ENCODE measurements at places on chromosomes 1 and 21. TPM values are rescaled to one million over a fixed set of nuclear protein-coding genes. Genes with fewer than 3 reads are reported as not detected.

The ERRFI1 gene
- 13.9 TPM for total RNA-seq

The CXADR gene
- total RNA-seq, result 3.1 TPM

The DIO1 gene
- not detected for total RNA-seq

The LENEP gene
- total RNA-seq, result not detected

The ECM1 gene
- total RNA-seq, result 2.1 TPM

The EXTL1 gene
- total RNA-seq, result not detected

The NBPF8 gene
- 3.6 TPM for total RNA-seq

The ESPN gene
- 0.67 TPM for total RNA-seq

The KRTAP11-1 gene
- total RNA-seq, result not detected

The AKNAD1 gene
- total RNA-seq, result not detected

The RUSC1 gene
- total RNA-seq, result 39.0 TPM

The ZNF362 gene
- 14.6 TPM for total RNA-seq

The C4BPB gene
- not detected for total RNA-seq

The PAPPA2 gene
- 0.05 TPM for total RNA-seq

The CLCA1 gene
- not detected for total RNA-seq

The PFKFB2 gene
- 1.8 TPM for total RNA-seq

The DNAJC8 gene
- total RNA-seq, result 82.1 TPM

The AADACL4 gene
- not detected for total RNA-seq

The TTLL7 gene
- 3.9 TPM for total RNA-seq

The AP4B1 gene
- 17.0 TPM for total RNA-seq

The OR2T2 gene
- total RNA-seq, result not detected

The B4GALT2 gene
- 105 TPM for total RNA-seq

The CASZ1 gene
- 3.6 TPM for total RNA-seq

The VWA5B1 gene
- total RNA-seq, result not detected

The LCE2B gene
- total RNA-seq, result not detected

The ITPKB gene
- total RNA-seq, result 19.1 TPM

The PTTG1IP gene
- total RNA-seq, result 367 TPM

The KCNA2 gene
- not detected for total RNA-seq

The TMEM61 gene
- not detected for total RNA-seq

The ATP1A2 gene
- total RNA-seq, result not detected

The MSH4 gene
- 0.05 TPM for total RNA-seq

The ARHGAP29 gene
- total RNA-seq, result 232 TPM

Data from mammary microvascular endothelial cell (primary cell).